Kidney glomerular epithelial cell (primary cell): ENCODE measurements at places on chromosomes 2 and 18.

- DNase-seq, result peak; percentile 67
Observed at GRCh38 chr2:223601932-223602666, at the start of gene SCG2. Gene SCG2 (minus strand): TSS chr2:223602361. CDS start chr2:223599282, 3,079 bp downstream.

- DNase-seq, result no peak
Observed at GRCh38 chr2:160551259-160551658, 57.7 kb upstream of the RBMS1 start.

DNA sequence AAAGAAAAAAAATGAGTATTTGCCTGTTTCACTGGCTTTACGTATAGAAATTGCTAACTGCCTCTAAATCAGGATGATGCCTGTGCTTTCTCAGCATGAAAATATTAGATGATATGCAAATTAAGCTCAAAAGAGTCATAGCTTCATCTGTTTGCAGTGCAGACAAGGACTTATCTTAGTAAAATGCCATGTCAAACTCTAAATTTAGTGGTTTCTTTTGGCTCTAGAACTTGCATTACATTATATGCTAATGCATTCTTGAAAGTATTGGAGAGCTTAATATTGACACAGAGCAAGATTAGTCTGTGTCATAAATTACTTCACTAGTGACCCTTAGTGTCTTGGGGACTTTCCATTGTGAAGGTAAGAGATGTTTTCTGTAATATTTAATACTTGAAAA is 1109.1 kb upstream of the NRXN1 start:
- no peak for DNase-seq

- no peak for DNase-seq
Observed at GRCh38 chr2:140424471-140424870, 1644.3 kb upstream of the NXPH2 start.

GRCh38 chr2:152183401-152184073 is 8.0 kb upstream of the STAM2 start:
- DNase-seq, result no peak

DNA sequence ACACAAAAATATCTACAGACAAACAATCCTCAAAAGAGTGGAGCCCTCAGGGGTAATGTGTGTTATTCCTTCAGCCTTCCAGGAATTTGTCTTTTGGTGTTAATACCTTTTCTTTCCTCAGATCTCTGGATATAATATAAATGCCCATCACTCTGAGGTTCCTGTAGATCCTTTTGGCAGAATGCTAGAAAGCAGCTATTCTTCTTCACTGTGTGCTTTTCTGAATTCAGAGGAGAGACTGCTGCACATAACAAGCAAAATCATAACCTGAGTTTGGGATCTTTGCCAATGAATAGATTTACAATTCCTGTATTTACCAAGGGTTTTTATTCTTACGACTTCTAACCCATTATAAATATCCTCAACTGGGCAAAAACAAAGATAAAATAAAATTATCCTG is 57.3 kb downstream of the KLF7 start:
- no peak for DNase-seq

DNA sequence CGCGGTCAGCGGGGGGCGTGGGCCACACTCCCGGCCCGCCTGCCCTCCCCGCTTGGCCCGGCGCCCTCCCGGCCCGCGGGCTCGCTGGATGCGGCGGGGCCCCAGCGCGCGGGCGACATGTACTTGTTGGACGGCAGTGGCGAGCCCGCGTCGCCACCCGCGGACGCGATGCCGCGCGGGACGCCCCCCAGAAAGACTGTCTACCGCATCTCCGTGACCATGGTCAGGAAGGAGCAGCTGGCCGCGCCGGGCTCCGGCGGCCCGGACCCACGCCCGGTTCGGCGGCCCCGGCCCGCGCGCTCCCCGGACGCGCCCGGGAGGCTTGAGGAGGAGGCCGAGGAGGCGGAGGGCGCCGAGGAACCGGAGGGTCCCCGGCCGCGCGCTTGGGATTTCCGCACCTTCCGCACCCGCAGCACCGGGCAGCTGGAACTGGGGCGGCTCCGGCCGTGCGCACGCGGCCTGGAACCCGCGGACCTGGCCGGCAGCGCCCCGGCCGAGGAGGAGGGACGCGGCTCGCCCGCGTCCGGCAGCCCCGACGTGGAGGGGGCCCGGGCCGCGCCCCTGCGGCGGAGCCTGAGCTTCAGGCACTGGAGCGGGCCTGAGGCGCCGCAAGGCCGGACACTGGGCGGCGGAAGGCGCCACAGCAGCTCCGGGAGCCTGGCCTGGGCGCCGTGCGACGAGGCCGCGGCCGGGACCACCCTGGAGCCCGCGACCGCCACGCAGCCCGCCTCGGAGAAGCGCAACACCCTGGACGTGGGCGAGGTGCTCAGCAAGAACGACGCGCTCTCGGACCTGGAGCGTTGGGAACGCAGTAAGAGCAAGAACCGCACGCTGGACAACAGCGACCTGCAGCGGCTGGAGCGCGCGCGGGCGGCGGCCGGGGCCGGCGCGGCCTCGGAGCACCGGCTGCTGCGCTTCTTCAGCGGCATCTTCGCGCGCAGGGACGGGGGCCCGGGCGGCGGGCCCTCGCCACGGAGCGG is 176.4 kb downstream of the AGAP1 start:
- peak; percentile 22 for DNase-seq

- no peak for DNase-seq
Observed at GRCh38 chr2:75311521-75311920, 112.2 kb upstream of the TACR1 start.

- DNase-seq, result peak; percentile 39
Observed at GRCh38 chr2:166516712-166517303, 22.8 kb upstream of the SCN7A start.

- DNase-seq, result no peak
Observed at GRCh38 chr2:241808721-241809382, at the start of gene NEU4. Gene NEU4 (plus strand): TSS chr2:241809193. CDS start chr2:241814485, 5,292 bp downstream.

GRCh38 chr2:42924418-42924886 is 132.1 kb upstream of the HAAO start:
- no peak for DNase-seq

DNA sequence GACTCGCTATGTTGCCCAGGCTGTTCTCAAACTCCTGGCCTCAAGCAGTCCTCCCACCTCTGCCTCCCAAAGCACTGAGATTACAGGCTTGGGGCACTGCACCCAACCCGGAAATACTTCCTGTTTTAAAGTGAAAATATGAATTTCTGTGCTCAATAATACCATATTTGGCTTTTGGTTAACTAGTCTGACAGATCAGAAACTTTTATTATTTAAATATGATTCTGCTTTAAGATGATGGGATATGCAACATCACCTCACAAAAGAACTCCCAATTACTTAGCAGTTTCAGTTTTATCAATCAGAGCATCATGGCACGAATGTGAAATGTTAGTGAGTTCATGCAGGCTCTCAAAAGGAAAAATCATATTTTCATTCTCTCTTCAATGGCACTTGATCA is 120.6 kb downstream of the PTRHD1 start:
- DNase-seq, result no peak

- DNase-seq, result no peak
Observed at GRCh38 chr2:138649571-138649970, 130.6 kb downstream of the NXPH2 start.

- no peak for DNase-seq
Observed at GRCh38 chr2:42492691-42493467, 903 bp downstream of the KCNG3 start.

DNA sequence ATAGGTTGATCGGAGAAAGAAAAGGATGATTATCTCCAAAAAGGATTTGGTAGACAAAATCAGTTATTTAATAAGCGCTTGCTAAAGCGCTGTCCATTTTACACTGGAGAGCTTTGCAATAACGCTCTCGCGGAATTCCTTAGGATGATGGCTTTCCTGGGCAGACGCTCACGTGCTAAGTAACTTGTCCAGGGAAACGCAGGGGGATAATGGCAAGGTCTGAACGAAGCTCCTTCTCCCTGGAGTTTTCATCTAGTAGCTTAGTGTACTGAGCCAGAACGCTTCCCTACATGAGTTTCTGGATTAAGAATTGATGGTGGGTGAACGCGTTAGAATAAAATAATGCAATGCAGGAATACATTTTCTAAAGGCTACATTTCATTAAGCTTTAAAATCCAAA is 739.5 kb upstream of the SALL3 start:
- DNase-seq, result no peak

GRCh38 chr2:180707884-180708205 is 272.6 kb upstream of the UBE2E3 start:
- peak; percentile 77 for DNase-seq

- no peak for DNase-seq
Observed at GRCh38 chr18:13445241-13445897, 226.8 kb downstream of the LDLRAD4 start.

DNA sequence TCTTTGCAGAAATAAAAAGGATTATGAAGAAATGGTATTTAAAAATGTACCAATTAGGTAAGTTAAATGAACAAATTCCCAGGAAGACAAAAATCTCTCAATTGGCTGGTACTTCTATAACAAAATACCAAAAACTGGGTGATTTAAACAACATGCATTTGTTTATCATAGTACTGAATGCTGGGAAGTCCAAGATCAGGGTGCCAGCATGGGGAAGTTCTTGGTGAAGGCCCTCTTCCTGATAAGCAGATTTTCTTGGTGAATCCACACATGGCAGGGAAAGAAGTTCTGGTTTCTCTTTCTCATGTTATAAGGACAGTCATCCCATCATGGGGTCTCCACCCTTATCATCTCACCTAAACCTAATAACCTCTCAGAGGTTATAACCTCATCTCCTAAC is 271.6 kb upstream of the SETBP1 start:
- DNase-seq, result no peak
